ENCODE measurements at places on chromosomes 5 and 9.
A peak's percentile ranks its signal among the peaks of the same experiment; 100 is the strongest.

DNA sequence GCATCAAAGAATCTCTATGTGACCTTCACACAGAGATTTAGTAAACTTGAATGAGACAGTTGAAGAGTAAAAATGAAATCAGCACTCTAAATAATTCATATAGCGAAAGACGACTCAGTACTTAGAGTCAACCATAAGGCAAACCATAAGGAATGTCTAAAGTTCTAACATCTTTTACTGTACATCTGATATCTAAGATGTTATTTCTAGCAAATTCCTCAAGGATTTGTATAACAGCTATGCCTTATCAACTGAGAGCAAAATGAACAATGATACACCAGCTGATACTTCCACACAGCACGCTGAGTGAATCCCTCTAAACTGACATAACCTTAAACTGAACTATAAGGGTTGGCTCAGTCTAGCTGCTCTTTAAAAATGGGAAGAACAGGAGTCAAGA lies 760.3 kb downstream of the EFNA5 start:
- no peak for DNase-seq

GRCh38 chr9:84702471-84702870 lies 32.9 kb downstream of the NTRK2 start:
- no peak for DNase-seq

- no peak for DNase-seq
Observed at GRCh38 chr9:68827837-68828744, 123.1 kb downstream of the PIP5K1B start.

- peak; percentile 85 for DNase-seq
Observed at GRCh38 chr9:106878934-106879333, 16.0 kb downstream of the ZNF462 start.

Data from HFF-Myc (cell line).